ENCODE measurements at places on chromosomes 6 and 20.

GRCh38 chr20:57835074-57835452, 125.2 kb upstream of the PMEPA1 start:
- no peak for DNase-seq

DNA sequence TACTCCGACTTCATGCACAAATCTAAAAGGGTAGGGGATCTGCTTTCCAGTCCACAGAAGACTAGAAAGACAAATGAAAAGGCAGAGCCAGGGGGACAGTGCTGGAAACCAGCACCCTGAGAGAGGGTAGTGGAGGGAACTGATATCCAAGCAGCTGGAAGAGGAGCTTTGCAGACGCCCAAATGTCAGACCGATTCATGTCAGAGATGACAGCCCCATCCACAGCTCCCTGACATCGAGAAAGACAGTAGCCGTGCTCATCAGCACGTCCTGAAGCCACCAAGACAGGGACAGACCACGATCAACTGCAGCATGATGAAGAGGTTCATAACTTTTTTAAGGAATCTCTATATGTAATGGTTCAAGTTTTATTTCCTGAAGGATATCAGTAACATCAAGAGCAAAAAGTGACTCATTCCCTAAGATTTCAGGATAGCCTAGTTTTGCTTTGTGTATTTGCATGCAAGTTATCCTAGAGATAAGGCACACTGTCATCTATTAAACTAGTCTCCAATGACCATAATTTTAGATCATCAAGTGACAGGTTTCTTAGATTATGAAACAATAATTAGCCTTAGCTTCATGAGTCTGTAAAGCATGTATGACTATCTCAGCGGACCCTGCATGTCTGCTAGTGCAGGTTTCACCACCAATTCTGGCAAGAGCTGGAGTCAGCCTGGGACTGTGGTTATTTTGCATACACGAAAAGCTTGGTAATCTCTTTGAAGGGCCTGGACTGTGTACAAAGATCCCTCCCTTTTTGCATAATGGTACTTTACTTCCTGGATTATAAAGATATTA, 43.0 kb downstream of the PRDM1 start:
- DNase-seq, result peak; percentile 91

DNA sequence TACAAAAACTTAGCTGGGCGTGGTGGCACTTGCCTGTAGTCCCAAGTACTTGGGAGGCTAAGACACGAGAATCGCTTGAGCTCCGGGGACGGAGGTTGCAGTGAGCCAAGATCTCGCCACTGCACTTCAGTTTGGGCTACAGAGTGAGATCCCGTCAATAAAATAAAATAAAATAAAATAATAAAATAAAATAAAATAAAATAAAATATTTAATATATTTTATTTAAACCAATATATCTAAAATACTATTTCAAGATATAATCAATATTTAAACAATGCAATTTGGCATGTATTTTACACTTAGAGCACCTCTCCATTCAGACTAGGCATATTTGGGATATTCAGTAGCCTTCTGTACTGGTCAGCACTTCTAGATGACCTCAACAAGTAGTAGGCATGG, 142.1 kb downstream of the FOXA2 start:
- no peak for DNase-seq

- no peak for DNase-seq
Measured at GRCh38 chr20:8133851-8134451, 1.9 kb downstream of the PLCB1 start.

Data from EL (cell line).